ENCODE measurements at places on chromosomes 5 and 9.

GRCh38 chr5:2020730-2021129 is 138.0 kb upstream of the IRX4 start:
- DNase-seq, result no peak

- DNase-seq, result no peak
These were observed 22.0 kb downstream of the LRRTM2 start for GRCh38 chr5:138853132-138853531.

DNA sequence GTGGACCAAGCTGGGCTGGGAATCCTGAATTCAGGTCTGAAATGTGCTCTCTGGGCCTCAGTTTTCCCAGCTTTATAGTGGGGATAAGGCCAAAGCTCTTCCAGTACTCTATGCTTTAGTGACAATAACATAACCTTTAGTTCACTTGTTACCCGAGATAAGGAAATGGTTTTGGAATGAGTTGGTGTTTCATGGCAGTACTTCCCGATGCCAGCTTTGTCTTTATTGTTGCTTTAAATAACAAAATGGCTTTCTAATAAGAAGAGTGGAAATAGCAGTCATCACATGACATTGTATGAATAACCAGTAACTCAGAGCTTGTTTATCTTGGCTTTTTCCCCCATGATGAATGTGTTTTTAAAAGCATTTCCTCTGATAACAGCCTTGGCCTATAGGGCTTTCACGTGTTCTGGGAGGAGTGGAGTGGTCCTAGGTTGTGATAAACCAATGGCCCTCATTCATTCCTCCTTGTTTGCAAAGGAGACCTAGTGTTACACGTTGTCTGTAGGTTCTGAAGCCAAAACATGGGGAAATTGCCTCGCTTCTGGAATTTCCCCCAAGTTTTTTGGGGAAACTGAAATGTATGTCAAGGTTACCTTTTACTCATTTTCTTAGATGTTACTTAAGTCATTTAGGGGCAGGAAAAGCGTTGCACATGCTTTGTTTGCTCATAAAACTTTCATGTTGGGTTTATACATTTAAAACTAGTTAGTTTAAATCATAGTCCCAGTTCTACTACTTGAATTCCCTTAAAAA is 53.7 kb downstream of the ZNF618 start:
- DNase-seq, result no peak

DNA sequence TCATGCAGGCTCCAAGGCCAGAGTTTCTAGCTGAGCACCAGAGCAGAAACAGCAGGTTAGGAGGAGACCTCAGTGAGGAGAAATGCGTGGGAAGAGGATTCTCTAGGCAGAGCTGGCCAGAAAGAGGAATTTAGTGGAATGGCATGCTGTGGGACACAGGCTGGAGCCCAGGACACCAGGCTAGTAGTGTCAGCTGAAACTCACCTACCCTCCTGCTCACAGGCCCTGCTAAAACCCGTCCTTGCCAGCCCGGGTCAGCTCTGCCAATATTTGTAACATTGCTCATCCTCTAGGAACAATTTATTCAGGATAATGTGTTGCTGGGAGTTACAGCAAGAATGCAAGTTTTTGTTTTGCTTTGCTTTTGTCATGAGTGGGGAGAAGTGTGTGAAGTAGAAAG is 40.2 kb upstream of the AGXT2 start:
- DNase-seq, result no peak

- no peak for DNase-seq
These were observed 5.9 kb downstream of the FAM163B start for GRCh38 chr9:133603135-133603927.

DNA sequence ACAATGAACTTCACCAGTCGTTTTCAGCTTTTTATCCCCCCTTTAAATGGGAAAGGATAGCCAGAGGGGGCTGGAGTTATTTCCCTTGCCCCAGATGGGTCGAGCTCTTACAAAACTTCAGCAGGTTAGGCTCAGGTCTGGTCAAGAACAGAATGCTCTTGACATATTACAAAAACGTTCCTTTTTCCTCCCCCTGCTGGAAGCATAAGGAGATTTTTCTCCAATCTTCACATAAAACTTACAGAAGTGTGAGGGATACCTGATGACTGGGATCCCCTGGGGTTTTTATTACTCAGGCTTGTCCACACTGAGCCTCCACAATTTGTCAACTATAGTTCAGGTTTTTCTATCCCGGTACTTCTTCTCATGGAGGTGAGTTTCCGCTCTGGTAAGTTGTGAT is 60.8 kb downstream of the CSF2 start:
- no peak for DNase-seq

DNA sequence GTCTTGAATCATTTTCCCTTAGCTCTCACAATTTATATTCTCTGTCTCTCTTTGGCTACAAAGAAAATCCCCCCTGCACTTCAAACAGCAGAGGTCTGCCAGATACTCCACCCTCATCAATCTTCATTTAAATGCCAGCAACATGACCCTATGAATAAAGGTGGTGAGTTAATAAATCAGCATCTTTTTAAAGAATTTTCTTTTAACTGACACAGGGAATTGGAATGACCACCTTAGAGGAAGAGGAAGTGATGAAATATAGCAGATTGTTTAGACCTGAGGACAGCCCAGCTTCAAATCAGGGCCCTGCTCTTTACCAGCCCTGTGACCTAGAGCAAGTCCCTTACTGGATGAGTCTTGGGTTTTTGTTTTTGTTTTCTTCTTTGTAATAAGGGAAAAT is 223.1 kb upstream of the PAPPA start:
- no peak for DNase-seq

DNA sequence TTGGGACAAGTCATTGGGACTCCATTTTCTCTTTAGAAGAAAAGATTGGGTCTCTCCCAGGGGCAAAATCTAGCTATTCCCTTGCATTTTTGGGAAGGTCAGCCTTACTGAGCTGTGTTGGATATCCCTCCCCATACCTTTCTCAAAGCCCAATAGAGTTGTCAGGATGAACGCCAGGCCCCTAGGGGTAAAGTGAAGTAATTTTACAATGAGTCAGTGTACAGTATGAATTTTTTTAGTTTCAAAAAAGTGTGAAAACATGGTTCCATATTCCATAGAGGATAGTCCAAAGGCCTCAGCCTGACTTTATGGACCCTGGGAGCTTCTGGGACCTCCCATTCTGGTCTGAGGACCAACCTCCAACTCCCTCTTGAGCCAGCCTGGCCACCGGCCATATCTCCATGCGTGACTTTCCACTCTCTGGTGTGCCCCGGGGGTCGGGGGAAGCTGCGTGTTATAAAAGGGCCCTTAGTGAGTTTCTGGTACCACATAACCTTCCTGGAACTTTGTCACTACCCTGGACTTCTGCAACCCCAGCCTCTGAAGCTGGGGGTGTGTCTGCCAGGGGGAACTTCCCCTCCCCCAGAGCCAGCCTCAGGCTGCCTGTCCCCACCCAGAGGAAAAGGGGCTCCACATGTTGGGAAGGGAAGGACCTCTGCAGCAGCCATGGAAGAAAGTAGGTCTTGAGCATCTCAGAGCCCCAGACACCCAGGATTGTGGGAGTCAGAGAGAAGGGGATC is 52.4 kb upstream of the SYNPO start:
- DNase-seq, result no peak

DNA sequence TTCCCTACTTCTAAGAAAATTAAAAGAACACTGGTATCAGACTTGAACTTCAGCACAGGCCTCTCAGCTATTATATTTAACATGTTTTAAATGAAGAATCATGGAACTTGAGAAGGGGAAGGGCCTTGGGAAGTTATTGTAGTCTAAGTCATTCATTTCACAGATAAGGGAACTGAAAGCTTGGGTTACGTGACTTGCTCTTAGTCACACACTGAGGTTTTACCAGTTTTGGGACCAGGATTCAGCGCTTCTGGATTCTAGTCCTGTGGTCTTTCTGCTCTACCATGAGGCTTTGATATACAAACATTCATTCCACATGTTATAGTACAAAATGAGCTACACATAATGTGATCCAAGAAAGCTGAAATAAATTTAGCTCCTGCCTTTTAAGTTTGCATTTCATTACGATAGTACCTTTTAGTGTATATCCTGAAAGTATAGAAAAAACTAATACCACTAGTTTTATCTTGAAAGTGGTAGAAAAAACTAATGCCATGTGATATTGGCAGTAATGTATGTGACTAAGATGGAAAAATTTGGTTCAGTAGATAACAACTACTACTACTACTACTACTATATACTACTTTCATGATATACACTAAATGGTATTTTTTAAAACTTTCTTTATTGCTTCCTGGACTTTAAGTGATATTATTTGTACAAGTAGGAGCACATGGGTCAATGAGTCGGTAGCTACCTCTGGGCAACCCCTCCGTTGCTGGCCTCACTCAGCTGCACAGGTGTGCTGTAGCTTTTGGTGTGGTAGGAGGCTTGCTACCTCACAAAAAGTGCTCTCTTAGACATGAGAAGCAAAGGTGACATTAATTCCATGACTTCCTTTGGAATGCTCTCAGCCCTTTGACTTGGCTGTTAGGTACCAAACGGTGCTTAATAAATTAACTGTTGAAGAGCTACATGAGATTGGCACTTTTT is 40.7 kb downstream of the F2RL2 start:
- no peak for DNase-seq

GRCh38 chr5:167582886-167583285 is 708.6 kb upstream of the WWC1 start:
- no peak for DNase-seq

DNA sequence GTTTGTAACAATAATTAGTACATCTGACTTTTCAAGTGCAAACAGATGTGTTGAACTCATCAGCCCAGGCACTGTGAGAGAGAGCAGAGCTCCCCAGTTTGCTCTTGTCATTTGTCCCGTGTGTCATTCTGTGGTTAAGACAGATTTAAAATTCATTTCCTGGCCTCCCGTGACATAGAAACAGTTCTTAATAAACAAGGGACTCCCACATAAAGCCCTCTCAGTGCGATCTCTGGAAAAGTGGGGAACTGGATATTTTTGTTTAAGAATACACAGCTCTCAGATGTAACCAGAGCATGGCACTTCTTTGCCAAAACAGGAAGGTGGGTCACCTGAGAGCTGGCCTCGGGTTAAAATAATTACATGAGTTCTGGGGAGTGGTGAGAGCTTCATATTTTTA is 58.6 kb downstream of the PRKACG start:
- DNase-seq, result no peak

GRCh38 chr9:129320575-129321285 is 142.7 kb upstream of the IER5L start:
- DNase-seq, result peak; percentile 97

- DNase-seq, result peak; percentile 54
These were observed 43.0 kb downstream of the STRBP start for GRCh38 chr9:123225374-123225813.
